ENCODE measurements at places on chromosomes 5 and 9. TPM values are rescaled to one million over a fixed set of nuclear protein-coding genes. Genes with fewer than 3 reads are reported as not detected.

DNA sequence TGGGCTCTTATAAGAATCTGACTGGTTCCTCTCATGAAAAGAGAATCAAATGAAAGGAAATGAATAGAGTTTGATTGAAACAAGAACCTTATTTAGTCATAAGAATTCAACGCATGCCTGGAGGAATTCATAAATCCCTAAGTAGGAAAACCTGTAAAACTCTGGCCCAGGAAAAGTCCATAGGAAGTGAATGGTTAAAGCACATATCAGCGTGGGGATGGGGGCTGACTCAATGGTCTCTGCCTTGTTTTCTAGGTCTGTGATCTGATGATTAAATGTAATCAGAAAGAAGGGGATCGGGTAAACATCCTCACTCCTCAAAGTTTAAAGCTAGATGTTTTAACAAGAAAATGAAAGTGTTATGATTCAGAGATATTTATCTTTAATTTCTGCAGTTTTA is 759.4 kb upstream of the C9orf72 start:
- no peak overlapping the region for H3K4me3 ChIP-seq
- no peak overlapping the region for H3K27ac ChIP-seq
- no peak for DNase-seq

DNA sequence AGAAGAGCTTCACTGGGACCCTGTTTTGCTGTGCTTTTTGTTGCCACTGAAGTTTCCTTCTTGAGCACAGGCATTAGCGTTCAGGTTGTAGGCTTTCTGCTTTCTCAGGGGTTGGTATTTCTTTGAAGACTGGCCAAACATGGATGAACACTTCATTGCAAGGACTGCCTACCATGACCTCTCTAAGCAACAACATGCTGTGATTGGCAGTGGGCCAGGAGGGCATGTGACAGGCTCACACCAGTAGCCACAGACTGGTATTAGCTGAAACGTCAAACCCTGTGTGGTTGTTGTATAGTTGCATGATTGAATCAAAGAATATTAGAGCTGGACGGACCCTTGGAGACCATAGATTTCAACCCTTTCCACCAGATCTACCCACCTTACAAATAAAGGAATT is 20.0 kb upstream of the MLANA start:
- no peak for DNase-seq
- no peak overlapping the region for H3K27ac ChIP-seq
- H3K36me3 ChIP-seq: no peaks in the 10 kb centered on the region
- H3K4me1 ChIP-seq: peaks cover 9% of the 10 kb centered on the region
- no peak overlapping the region for H3K4me3 ChIP-seq

Gene INSL6
- 0.47 TPM for total RNA-seq

DNA sequence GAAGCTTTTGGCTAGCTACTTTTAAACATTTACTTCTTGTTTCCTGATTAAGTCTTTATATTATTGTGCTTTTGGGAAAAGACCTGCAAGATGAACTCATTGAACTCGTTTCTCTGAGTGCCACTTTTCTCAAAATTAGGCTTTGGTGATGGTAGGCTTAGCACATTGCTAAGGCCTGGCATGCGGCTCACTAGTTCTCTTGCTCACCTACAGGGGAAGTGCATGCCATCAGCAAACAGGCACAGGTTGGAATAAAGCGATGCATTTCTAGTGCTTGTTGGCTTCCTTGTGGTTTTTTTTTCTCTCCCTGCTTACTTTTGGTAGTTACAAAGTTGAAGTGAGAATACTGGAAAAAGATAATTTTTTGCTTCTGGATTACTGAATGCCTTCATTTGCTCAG is 41.4 kb downstream of the TLE4 start:
- no peak overlapping the region for H3K27ac ChIP-seq
- H3K4me1 ChIP-seq: no peaks in the 10 kb centered on the region
- no peak overlapping the region for H3K4me3 ChIP-seq
- no peaks in the 10 kb centered on the region for H3K36me3 ChIP-seq
- no peaks in the 10 kb centered on the region for H3K27me3 ChIP-seq
- DNase-seq: no peak

DNA sequence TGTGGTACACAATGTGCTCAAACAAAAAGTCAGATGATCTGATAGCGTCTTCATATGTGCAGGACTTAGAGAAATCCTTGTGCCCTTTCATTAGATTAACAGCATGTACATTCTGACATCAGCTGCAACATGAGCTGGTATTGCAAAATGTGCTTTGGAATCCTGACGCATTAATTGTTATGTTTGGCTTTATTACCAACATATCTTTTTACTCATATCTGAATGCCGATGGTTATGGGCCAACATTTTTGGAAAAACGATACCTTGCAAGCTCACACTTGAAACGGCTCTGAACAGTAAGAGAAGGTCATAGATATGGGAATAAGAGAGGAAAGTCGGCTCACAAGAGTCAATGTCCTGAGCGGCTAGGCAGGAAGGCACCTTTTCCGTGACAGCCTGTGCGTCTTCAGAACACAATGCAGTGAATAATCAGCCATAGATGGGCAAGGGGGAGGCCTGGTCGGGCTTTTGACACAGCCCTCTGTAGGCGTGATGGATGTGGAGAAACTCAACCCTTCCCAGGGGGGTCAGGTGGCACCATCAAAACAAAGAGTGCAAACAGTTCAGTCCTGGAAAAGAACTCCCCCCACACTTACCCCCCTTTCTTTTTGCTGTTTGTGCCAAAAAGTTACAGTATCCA is 36.4 kb upstream of the GAS1 start:
- no peaks in the 10 kb centered on the region for H3K27me3 ChIP-seq
- no peaks in the 10 kb centered on the region for H3K36me3 ChIP-seq
- peak; percentile 91 for DNase-seq
- H3K4me1 ChIP-seq: no peaks in the 10 kb centered on the region

GRCh38 chr9:136118320-136119060 is at the start of gene TMEM250:
Gene TMEM250, minus strand, starts transcription at chr9:136118875. Its CDS starts 1,975 bp downstream, at chr9:136116900.
- no peaks in the 10 kb centered on the region for H3K36me3 ChIP-seq
- peak within 1 kb of the TSS; percentile 69 for H3K4me3 ChIP-seq
- peak within 1 kb of the TSS; percentile 92 for H3K27ac ChIP-seq

DNA sequence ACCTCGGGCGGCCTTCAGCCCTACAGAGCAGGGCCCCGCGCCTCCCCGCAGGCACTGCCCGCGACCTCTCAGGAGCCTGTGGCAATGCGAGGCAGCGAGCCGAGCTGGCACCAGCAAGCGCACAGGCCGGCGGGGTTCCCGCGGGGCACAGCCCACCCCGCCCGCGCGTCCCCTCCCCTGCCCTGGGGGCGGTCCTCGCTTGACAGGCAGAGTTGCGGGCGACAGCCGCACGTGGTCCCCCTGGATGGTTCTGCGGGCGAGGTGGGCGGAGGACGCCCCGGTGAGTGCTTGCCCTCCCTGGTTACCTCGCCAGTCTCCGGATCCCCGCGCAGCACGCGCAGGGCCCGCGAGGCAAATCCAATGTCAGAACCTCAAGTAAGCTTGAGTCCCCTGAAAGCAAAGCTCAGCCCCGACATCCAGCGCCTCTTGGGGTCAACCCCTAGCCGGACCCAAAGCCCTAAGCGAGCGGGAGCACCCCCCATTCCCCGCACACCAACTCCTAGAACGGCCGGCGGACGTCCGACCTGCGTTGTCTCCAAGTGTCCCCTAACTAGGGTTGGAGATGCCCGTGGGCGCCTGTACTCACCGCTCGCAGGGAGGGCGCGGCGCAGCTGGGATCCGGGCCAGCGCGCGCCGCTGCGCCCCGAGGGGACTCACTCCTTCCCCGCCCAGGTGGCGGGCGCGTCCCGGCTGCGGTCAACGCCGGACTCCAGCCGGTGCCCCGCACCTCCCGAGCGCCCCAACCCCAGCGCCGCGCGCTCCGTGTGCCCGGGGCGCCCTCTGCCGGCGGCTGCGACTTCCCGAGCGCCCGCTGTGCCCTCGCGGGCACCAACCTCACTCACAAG is at the start of gene DRD1:
DRD1 (minus strand) TSS at position 123 of the 845 bp plus-strand sequence. CDS start 1,083 bp downstream, outside the sequence.
- H3K27ac ChIP-seq: no peak within 1 kb of the TSS
- peak within 1 kb of the TSS; percentile 29 for H3K4me3 ChIP-seq
- H3K27me3 ChIP-seq: peaks cover 17% of the 10 kb centered on the region

- no peak overlapping the region for H3K27ac ChIP-seq
- no peak overlapping the region for H3K4me3 ChIP-seq
- no peaks in the 10 kb centered on the region for H3K36me3 ChIP-seq
- H3K4me1 ChIP-seq: no peaks in the 10 kb centered on the region
- no peaks in the 10 kb centered on the region for H3K27me3 ChIP-seq
Observed at GRCh38 chr9:76733096-76733495, 31.1 kb upstream of the PCA3 start.

GRCh38 chr9:109737295-109737694 is 42.7 kb upstream of the PALM2AKAP2 start:
- no peak overlapping the region for H3K27ac ChIP-seq
- DNase-seq: no peak
- no peaks in the 10 kb centered on the region for H3K27me3 ChIP-seq
- H3K4me1 ChIP-seq: no peaks in the 10 kb centered on the region
- no peaks in the 10 kb centered on the region for H3K36me3 ChIP-seq

GRCh38 chr5:139707445-139708003 is 59.4 kb downstream of the CXXC5 start:
- H3K4me1 ChIP-seq: peaks cover 9% of the 10 kb centered on the region
- H3K27ac ChIP-seq: peak overlapping the region; percentile 9
- H3K36me3 ChIP-seq: no peaks in the 10 kb centered on the region

- H3K4me3 ChIP-seq: no peak overlapping the region
- peak; percentile 67 for DNase-seq
- no peaks in the 10 kb centered on the region for H3K36me3 ChIP-seq
- H3K27ac ChIP-seq: peak overlapping the region; percentile 15
- H3K4me1 ChIP-seq: peaks cover 10% of the 10 kb centered on the region
- H3K27me3 ChIP-seq: no peaks in the 10 kb centered on the region
Observed at GRCh38 chr9:109907400-109907799, 127.4 kb downstream of the PALM2AKAP2 start.

GRCh38 chr5:171386861-171387344 is 746 bp upstream of the NPM1 start:
- peak overlapping the region; percentile 96 for H3K4me3 ChIP-seq
- peak overlapping the region; percentile 85 for H3K27ac ChIP-seq
- peaks cover 12% of the 10 kb centered on the region for H3K4me1 ChIP-seq
- DNase-seq: no peak
- peaks cover 17% of the 10 kb centered on the region for H3K36me3 ChIP-seq

- no peaks in the 10 kb centered on the region for H3K4me1 ChIP-seq
- no peak overlapping the region for H3K27ac ChIP-seq
- no peaks in the 10 kb centered on the region for H3K27me3 ChIP-seq
- no peak for DNase-seq
- no peak overlapping the region for H3K4me3 ChIP-seq
- H3K36me3 ChIP-seq: no peaks in the 10 kb centered on the region
Observed at GRCh38 chr9:102950346-102950745, 44.8 kb upstream of the CYLC2 start.

Gene GARIN3
- total RNA-seq: not detected

GRCh38 chr9:71096421-71097108 is 24.9 kb downstream of the TRPM3 start:
- no peak overlapping the region for H3K4me3 ChIP-seq
- H3K36me3 ChIP-seq: no peaks in the 10 kb centered on the region
- no peaks in the 10 kb centered on the region for H3K27me3 ChIP-seq
- DNase-seq: no peak
- H3K27ac ChIP-seq: no peak overlapping the region

DNA sequence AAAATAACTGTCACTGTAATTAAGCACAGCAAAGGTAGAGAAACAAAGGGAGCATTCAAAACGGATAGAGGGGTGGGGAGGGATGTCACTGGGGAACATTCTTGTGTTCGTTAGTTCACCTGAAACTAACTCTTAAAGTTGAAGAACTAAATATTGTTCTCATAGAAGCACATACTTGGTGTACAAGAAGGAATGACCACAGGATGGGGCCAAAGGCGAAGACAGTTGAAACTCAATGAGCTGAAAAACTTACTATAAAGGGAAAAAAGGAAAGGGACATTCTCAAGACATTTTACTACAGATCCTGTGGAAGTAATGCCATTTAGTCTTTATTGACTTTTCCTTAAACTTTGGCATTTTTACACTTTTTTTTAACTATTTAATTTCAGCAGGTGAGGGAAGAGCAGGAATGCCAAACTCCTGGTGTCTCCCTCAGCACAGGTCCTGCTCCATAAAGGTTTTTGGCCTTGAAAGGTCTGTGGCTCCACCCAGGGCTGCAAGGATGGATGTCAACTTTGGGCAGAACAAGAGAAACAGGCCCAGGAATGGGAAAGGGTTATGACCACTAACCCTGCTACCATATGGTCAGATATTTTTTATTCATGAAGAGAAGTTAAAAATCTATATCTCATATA is 197.6 kb upstream of the RASA1 start:
- H3K27me3 ChIP-seq: no peaks in the 10 kb centered on the region
- no peak overlapping the region for H3K27ac ChIP-seq
- DNase-seq: no peak
- no peaks in the 10 kb centered on the region for H3K36me3 ChIP-seq

Gene SREK1IP1
- 16.8 TPM for total RNA-seq

GRCh38 chr9:31612336-31613030 is 772.0 kb upstream of the ACO1 start:
- H3K27me3 ChIP-seq: no peaks in the 10 kb centered on the region
- no peak overlapping the region for H3K27ac ChIP-seq
- H3K36me3 ChIP-seq: no peaks in the 10 kb centered on the region
- no peak for DNase-seq
- H3K4me1 ChIP-seq: no peaks in the 10 kb centered on the region
- H3K4me3 ChIP-seq: no peak overlapping the region

GRCh38 chr9:133733421-133733795 is 4.7 kb downstream of the SARDH start:
- no peaks in the 10 kb centered on the region for H3K4me1 ChIP-seq
- H3K27me3 ChIP-seq: no peaks in the 10 kb centered on the region
- H3K4me3 ChIP-seq: no peak overlapping the region
- DNase-seq: no peak
- no peak overlapping the region for H3K27ac ChIP-seq

- H3K4me1 ChIP-seq: no peaks in the 10 kb centered on the region
- DNase-seq: no peak
- no peak overlapping the region for H3K4me3 ChIP-seq
- no peaks in the 10 kb centered on the region for H3K27me3 ChIP-seq
- no peaks in the 10 kb centered on the region for H3K36me3 ChIP-seq
Observed at GRCh38 chr5:39730006-39730405, 305.2 kb upstream of the DAB2 start.

- H3K4me3 ChIP-seq: no peak overlapping the region
- H3K27ac ChIP-seq: no peak overlapping the region
- no peaks in the 10 kb centered on the region for H3K36me3 ChIP-seq
- DNase-seq: no peak
Observed at GRCh38 chr5:40904205-40904993, 4.9 kb upstream of the C7 start.

GRCh38 chr5:96943799-96944198 is 7.9 kb downstream of the LNPEP start:
- H3K27ac ChIP-seq: no peak overlapping the region
- no peak for DNase-seq
- no peaks in the 10 kb centered on the region for H3K4me1 ChIP-seq
- no peaks in the 10 kb centered on the region for H3K36me3 ChIP-seq
- no peak overlapping the region for H3K4me3 ChIP-seq

GRCh38 chr9:76374783-76375559 is 19.3 kb downstream of the RFK start:
- no peaks in the 10 kb centered on the region for H3K36me3 ChIP-seq
- peak overlapping the region; percentile 3 for H3K4me3 ChIP-seq
- peaks cover 3% of the 10 kb centered on the region for H3K4me1 ChIP-seq
- DNase-seq: peak; percentile 75

GRCh38 chr9:26013199-26013598 is 335.0 kb upstream of the TUSC1 start:
- no peak overlapping the region for H3K27ac ChIP-seq
- no peaks in the 10 kb centered on the region for H3K27me3 ChIP-seq
- no peak for DNase-seq
- no peak overlapping the region for H3K4me3 ChIP-seq
- H3K4me1 ChIP-seq: no peaks in the 10 kb centered on the region

Gene GPR150
- 0.16 TPM for total RNA-seq

- no peak for DNase-seq
- no peaks in the 10 kb centered on the region for H3K36me3 ChIP-seq
Observed at GRCh38 chr5:143606043-143606752, 202.7 kb upstream of the NR3C1 start.

Measured in kidney (tissue), 22 donors.